ENCODE measurements at places on chromosomes 6 and 20. TPM values are rescaled to one million over a fixed set of nuclear protein-coding genes. Genes with fewer than 3 reads are reported as not detected.
A peak's percentile ranks its signal among the peaks of the same experiment; 100 is the strongest.

The FBXL4 gene
- total RNA-seq, result 15.7 TPM

The C6orf58 gene
- total RNA-seq, result 0.20 TPM

The SAMD10 gene
- total RNA-seq, result 4.2 TPM

The BPI gene
- not detected for total RNA-seq

The PSORS1C2 gene
- total RNA-seq, result not detected

DNA sequence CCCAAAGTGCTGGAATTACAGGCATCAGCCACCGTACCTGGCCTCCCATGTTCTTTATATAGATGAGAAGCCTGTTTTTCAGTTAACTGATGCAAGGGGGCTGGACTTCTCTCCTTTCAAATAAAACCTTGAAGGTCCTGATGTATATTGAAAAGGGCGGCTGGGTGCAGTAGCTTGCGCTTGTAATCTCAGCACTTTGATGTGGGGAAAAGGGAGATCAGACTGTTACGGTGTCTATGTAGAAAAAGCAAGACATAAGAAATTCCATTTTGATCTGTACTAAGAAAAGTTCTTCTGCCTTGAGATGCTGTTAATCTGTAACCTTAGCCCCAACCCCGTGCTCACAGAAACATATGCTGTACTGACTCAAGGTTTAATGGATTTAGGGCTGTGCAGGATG, 16.1 kb upstream of the SAMHD1 start:
- no peak overlapping the region for H3K4me3 ChIP-seq
- H3K27ac ChIP-seq, result no peak overlapping the region
- H3K27me3 ChIP-seq, result no peaks in the 10 kb centered on the region

DNA sequence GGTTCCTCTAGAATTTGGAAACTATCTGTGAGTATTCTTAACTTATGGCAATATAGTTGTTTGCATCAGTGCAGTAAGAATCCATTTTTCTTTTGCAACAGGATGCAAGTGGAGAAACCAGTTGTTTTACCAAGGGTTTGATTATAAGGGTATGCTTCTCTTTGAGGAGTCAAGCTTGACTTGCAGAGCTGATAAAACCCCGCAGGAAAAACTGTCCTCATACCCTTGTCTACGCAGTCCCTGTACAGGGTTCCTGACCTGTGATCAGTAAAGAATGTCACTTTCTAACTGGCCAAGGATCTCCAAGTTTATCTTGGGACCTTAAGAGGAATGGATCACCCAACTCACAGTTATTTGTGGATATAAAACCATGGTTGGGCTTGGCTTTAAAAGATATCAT, 161.1 kb upstream of the OLIG3 start:
- H3K27me3 ChIP-seq, result no peaks in the 10 kb centered on the region
- no peaks in the 10 kb centered on the region for H3K36me3 ChIP-seq
- no peak overlapping the region for H3K27ac ChIP-seq
- H3K4me3 ChIP-seq, result no peak overlapping the region
- no peak for DNase-seq
- no peaks in the 10 kb centered on the region for H3K4me1 ChIP-seq

GRCh38 chr6:142489722-142490610, 188.2 kb downstream of the ADGRG6 start:
- no peak overlapping the region for H3K4me3 ChIP-seq
- H3K27ac ChIP-seq, result no peak overlapping the region
- no peaks in the 10 kb centered on the region for H3K27me3 ChIP-seq
- H3K36me3 ChIP-seq, result no peaks in the 10 kb centered on the region
- no peaks in the 10 kb centered on the region for H3K4me1 ChIP-seq

- no peak overlapping the region for H3K4me3 ChIP-seq
- H3K36me3 ChIP-seq, result no peaks in the 10 kb centered on the region
- no peak for DNase-seq
These were observed 201.1 kb downstream of the TFAP2B start for GRCh38 chr6:51019806-51020205.

- no peak overlapping the region for H3K4me3 ChIP-seq
- H3K27ac ChIP-seq, result no peak overlapping the region
- H3K4me1 ChIP-seq, result peaks cover 23% of the 10 kb centered on the region
- H3K27me3 ChIP-seq, result no peaks in the 10 kb centered on the region
- no peaks in the 10 kb centered on the region for H3K36me3 ChIP-seq
- peak; percentile 75 for DNase-seq
These were observed 148.7 kb downstream of the SOX4 start for GRCh38 chr6:21742238-21742660.

Data from HCT116 (cell line).